ENCODE measurements at places on chromosomes 6 and 20.

DNA sequence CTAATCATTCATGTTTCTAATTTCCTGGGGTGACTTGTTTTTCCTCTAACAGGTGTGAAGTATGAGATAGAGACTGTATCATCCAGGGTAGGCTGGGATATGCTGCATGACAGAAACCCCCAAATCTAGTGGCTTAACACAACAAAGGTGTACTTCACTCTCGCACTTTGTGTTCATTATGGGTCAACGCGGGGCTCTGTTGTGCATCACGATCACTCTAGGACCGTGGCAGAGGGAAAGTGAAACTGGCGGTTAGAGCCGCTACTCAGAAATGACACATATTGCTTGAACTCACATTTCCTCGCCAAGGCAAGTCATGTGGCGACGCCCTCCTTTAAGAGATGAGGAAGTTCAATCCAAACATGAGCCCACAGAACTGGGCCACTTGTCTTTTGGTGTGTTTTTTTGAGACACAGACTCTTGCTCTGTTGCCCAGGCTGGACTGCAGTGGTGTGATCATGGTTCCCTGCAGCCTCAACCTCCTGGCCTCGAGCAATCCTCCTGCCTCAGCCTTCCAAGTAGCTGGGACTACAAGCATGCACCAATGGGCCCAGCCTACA is 41.3 kb downstream of the PCNA start:
- peak; percentile 17 for DNase-seq

DNA sequence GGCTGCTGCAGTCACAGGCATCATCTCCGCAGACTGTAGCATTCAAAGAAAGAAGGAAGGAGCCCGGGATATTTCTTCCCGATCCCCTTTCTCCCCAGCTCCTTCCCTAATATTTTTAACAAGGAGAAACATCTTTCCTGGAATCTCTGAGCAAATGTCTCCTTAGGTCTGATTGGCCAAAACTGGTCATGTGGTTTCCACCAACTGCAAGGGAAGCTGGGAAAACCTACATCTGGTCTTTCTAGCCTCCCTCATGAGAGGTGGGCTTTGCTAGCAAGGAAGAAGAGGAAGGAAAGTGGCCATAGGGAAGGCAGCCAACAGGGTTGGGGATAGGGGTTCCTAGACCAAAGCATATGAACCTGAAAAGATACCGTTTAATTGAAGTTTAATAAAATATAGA is 35.1 kb downstream of the PDRG1 start:
- no peak for DNase-seq

DNA sequence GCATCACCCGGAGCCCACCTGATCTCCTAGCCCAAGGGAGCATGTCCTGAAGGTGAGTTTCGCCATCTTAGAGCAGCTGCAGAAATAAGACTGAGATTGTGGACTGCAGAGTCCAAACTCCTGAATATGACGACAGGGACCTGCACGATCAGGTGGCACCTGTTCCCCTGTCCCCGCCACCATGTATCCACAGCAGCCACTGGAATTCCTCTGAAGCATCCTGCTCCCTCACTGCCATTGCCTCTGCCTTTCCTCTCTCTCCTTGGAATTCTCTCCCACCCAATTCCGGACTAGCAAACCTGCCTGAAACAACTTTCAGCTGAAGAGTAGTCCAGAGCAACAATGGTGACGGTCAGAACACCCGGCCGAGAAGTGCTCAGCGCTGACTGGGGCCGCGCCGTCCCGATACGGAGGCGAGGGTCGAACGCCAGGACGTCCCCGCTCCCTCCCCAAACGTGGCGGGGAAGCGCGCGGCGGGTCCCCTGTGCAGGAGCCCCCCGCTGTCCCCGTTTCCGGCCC is 694 bp upstream of the FAM120B start:
- DNase-seq = no peak

GRCh38 chr20:51536116-51537069 is 6.1 kb downstream of the NFATC2 start:
- DNase-seq = no peak

- no peak for DNase-seq
Measured at GRCh38 chr6:40892223-40892622, 146.8 kb downstream of the UNC5CL start.

GRCh38 chr6:64789476-64789875 is 917.5 kb downstream of the EYS start:
- DNase-seq = no peak

- peak; percentile 21 for DNase-seq
Measured at GRCh38 chr6:46221222-46221793, 50.5 kb upstream of the ENPP5 start.

DNA sequence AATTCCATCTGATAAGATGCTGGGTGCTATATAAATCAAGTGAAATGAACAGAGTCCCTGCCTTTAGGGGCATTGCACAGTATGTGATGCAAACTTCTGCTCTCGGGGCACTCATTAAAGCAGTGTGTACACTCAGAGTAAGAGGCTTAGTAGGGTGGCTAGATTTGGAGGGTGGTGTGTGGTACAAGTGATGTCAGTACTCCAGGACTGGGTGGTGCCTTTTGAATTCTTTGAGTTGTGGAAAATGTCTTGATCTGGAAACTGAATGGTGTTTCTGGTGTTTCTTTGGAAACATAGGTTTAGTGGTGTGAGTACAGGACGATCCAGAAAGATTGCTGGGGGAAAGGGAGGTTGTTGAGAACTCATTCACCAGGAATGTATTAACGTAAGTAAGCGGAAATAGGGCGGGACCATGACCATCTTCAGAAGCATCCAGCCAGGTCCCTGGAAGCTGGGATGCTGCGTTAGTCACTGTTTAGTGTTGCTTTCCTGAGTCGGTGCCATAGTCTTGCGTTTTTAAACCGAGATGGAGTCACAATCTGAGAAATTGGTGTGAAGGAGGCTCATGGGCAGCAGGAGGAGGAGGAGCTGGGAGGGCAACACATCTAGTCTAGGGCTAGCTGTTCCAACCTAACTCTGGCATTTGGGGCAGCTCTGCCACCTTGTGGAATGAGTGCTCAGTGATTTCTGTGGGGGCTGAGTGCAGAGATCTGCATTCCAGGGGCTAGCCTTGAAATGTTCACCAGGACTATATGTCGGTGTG is 70.3 kb downstream of the SCAND1 start:
- peak; percentile 100 for DNase-seq

DNA sequence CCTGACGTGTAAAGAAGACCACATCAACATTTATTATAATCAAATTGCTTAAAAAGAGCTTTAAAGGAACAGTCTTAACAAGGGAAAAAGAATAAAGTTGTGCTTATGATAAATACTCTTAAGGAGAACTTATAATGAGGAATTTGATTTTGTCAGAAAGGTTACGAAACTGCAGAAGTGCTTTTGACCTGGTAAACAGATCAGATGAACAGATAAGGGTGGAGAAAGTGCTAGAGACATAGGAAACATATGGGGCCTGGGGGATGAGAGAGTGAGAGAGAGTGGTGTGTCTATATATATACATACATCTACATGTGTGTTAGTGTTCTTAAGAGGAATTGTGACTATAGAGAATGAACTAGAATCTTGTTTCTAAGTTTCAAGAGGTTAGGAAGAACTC is 186.2 kb upstream of the GJE1 start:
- DNase-seq = no peak

GRCh38 chr20:57910716-57911115 is 200.9 kb upstream of the PMEPA1 start:
- DNase-seq = no peak

DNA sequence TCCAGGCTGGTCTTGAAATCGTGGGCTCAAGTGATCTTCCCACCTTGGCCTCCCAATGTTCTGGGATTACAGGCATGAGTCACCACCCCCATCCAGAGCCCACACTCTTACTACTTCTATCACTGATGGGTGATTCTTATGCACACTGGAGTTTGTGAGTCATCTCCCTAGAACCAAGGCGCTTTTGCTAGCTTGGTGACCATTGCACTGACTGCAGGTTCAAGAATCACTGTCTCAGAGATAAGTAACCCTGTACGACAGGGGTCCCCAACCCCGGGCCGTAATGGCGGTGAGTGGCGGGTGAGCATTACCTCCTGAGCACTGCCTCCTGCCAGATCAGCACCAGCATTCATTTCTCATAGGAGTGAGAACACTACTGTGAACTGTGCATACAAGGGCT is 118.8 kb downstream of the MAP3K7 start:
- DNase-seq = peak; percentile 78

DNA sequence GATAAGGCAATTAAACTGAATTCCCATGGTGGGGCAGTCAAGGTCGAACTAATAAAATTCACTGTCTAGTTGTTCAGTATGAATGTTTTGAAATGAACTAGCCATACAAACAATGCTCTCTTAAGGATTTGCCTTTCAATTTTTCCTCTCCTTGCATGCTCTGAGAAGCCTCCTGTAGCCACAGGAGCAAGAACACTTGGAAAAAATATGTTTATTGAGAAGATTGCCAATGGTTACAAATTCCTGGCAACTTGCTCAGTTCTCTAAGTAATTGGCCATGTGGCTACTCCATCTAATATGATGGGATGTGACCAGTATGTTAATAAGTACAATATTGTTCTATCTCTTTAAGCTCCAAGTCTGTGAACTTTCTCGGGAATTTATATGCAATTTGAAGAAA is 49.4 kb downstream of the FUT9 start:
- no peak for DNase-seq

GRCh38 chr6:115770851-115771250 is 289.8 kb downstream of the FRK start:
- no peak for DNase-seq

- DNase-seq = no peak
Measured at GRCh38 chr6:11282245-11282644, 49.8 kb upstream of the NEDD9 start.

DNA sequence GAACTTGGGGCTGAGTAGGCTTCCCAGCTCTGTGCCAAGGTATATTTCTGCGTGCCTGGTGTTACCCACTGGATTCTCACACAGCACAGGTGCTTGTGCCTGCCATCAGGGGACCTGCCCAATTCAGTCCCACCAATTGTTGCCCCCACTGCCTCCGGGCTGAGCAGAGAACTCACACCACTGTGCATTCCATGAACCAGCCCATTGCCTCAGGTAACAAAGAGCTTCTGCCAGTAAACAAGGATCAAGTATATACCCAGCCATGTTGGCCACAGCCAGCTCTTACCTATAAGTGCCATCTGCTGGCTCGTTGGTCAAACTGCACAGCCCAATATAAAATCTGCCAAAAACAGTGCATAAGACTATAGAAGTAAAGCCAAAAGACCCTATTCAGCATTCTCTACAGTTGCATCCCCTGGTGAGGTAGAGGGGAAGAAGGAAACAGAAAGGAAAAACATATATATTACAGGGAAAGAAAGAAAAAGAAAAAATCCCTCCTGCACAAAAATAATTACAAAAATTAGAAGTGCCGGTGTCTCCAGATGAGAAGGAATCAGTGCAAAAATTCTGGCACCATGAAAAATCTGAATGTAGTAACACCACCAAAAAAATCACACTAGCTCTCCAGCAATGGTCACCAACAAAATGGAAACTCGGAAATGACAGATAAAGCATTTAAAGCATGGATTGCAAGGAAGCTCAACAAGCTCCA is 241.4 kb downstream of the IBTK start:
- peak; percentile 41 for DNase-seq

DNA sequence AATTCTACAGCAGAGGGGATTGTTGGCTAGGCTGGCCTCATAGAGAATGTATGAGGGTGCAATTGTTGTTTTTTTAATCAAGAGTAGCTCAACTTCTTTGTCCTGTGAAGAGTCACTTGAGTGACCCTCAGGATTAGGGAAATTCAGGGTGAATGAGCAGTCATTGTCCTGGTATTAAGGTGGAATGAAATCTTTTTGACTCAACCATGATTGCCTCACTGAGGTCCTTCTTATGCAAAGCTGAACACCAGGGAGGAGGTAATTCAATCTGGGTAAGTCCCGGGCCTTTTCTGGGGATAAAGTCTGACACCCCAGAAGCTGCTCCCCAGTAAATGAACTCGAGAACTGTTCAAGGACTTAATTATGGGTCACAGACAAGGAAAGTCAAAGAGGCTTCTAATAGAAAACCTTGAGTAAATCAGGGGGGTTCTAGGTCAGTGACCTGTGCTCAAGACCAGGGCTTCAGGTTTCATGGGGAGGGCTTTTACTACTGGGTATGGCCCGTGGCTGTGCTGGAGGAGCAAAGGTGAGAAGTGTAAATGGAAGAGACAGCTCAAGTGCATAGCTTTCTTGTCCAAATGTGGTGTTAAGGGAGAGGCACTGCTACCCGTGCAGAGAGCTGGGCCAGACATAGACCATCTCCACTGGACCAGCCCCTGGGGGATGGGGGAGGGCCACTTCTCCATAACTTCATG is 25.3 kb upstream of the ZBTB24 start:
- DNase-seq = no peak

DNA sequence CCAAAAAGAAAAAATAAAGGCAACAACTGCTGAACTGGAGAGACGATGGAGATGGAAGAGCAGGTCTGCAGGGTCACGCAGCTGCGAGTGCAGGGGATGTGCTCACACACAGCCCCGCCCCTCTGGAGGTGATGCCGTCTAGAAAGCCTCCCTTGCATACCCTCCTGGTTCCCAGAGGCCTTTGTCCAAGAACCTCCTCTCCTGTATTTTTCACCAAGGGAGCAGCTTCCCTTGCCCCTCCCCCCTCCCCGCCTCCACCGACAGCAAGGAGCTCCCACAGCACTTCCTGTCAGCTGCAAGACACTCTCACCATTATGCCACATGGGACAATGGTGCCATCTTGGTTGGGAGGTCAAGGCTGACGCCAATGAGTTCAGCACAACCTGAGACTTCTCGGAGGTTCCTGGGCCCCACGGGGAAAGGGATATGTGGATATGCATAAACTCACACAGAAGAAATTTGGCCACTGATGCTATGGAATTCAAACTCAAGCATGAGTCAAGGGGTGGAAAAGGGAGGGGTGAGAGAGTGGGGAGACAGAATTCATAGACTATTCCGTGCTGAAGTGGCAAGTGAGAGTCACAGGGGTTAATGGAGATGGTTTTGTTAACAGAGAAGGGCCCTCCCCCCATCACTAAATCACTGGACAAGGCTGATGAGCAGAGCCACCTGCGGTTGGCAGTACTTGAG is 132.9 kb downstream of the SCML4 start:
- no peak for DNase-seq

GRCh38 chr6:161444464-161444863 is 170.6 kb upstream of the AGPAT4 start:
- no peak for DNase-seq

- DNase-seq = no peak
Measured at GRCh38 chr20:51391926-51392325, 150.6 kb downstream of the NFATC2 start.

- DNase-seq = no peak
Measured at GRCh38 chr6:158356586-158357546, 44.6 kb downstream of the TULP4 start.

- no peak for DNase-seq
Measured at GRCh38 chr6:168207421-168208175, 112.0 kb downstream of the DACT2 start.

- DNase-seq = no peak
Measured at GRCh38 chr6:56458324-56458884, 184.3 kb downstream of the DST start.

Measured in mammary epithelial cell (primary cell).